ENCODE measurements at places on chromosomes 7 and 10.

- DNase-seq = no peak
These were observed 37.4 kb downstream of the AMZ1 start for GRCh38 chr7:2725178-2726105.

GRCh38 chr7:106552645-106553445, 108.1 kb downstream of the CCDC71L start:
- DNase-seq = no peak

DNA sequence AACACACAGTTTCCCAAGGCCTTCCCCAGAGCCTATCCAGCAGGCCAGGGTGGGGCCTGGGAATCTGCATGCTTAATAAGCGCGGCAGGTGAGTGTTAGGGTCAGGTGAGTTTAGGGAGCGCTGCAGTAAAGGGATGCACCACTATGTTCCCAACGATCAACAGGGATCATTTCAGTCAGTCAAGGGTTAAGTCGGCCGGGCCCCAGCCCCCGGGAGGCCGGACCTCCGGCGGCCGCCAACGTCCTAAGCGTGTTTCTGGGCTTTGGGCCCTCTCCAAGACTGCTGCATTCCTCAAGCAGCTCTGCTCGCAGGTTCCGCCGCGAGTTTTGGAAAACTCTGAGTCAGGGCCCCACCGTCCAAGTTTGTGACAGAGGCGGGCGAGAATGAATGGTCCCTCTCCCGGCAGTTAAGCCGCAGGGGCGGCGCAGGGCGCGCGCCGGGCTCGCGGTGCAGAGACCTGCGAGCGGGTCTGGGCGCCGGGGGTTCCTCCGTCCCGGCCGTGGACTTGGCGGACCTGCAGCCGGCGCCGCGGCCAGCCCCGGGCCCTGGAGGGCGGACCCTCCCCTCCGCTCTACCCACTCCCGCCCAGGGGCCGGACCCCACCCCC, 81.6 kb downstream of the ARHGAP22 start:
- DNase-seq = peak; percentile 82

DNA sequence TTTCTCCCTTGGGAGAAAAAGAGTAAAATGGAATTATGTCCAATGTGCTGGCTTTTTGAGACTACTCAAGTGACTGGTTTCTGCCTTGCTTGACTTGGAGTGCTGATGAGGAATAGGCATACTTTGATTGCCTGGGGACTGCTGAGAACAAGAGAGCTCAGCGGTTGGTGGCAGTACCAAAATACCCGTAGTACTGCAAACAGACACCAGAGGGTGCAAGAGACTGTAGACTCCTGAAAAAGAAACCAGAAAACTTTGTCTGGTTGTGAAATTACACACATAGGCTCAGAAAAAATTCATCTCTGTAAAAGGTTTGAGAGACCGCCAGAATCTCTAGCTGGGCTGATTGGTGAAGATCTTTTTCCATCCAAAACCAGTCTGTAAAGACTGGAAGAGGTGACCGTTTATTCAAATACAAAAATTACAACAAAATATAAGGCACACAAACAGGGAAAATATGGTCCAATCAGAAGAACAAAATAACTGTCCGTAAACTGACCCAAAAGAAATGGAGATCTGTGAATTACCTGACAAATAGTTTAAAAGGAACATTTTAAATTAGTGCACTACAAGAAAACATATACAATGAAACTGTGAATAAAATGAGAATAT, 18.5 kb downstream of the BICC1 start:
- DNase-seq = no peak

DNA sequence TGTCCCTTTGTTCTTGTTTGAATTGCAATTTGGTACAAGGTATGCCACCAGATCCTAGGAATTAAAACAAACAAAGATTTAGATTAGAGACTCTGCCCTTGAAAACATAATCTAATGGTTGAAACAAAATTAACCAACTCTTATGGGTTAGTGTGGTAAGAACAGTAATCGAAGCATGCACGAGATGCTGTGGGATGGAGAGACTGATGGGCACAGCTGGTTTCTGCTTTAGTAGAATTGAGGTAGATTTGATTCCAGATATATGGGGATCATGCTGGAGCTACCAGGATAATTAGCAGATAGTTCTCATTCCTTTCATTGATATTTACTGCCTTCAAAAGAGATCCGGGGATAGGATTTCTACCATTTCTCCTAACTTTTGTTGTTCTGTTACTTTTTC, 20.4 kb upstream of the SEMA4G start:
- DNase-seq = no peak

All from coronary artery (tissue), 2 donors.